ENCODE measurements at places on chromosomes 12 and 14. TPM values are rescaled to one million over a fixed set of nuclear protein-coding genes. Genes with fewer than 3 reads are reported as not detected.
A peak's percentile ranks its signal among the peaks of the same experiment; 100 is the strongest.

DNA sequence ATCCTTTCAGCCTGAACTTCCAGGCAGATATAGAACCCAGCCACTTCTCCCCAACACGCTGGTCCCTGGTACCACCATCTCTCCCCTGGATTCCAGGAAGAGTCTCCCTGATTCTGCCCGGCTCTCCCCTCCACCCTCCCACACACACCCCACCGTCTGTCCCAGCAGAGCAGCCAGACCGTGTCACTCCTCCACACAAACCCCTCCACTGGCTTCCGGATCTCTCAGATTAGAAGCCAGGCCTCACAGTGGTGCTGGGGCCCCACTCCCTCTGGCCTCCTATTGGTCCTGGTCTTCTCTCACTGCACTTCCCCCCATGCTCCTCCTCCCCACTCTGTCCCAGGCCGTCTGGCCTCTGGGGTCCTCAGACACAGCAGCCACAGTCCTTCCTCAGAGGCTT, 52.4 kb upstream of the CDKN3 start:
- DNase-seq, result no peak

Gene KCNK13
- 0.23 TPM for polyA plus RNA-seq

Gene RNF212B
- polyA plus RNA-seq, result 1.6 TPM

GRCh38 chr12:63911341-63911740, 66.8 kb downstream of the SRGAP1 start:
- DNase-seq, result no peak

GRCh38 chr12:122871851-122872780, 23.8 kb downstream of the VPS37B start:
- peak; percentile 58 for DNase-seq

DNA sequence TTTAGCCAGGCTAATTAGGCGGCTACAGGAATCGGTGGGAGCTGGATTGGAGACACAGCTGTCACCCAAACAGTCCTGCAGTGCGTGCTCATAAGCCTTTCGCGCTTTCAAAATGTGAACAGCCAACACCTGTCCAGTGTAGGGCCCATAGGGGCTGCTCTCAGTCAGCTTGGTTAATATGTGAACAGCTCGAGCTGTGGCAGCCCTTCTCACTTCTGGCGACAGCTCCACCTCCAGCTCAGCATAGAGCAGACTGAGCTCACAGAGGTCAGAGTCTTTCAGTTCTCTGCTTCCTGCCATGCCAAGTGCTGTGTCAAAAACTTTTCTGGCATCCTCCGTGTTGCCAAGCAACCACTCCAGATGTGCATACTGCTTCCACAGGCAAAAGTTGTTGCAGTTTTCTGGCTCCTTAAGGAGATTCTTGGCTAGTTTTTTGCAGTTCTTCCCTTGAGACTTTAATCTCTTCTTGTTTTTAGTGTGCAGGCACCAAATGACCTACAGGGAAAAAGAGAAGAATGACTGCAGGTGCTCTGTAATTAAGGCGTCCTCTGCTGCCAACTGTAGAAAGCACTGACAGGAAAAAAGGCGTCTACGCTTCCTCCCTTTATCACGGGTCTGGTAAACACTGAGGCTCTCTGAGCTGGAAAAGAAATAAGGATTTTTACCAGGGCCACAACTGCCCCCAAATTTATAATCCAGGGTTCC, 32.5 kb downstream of the PSMC1 start:
- DNase-seq, result peak; percentile 15

DNA sequence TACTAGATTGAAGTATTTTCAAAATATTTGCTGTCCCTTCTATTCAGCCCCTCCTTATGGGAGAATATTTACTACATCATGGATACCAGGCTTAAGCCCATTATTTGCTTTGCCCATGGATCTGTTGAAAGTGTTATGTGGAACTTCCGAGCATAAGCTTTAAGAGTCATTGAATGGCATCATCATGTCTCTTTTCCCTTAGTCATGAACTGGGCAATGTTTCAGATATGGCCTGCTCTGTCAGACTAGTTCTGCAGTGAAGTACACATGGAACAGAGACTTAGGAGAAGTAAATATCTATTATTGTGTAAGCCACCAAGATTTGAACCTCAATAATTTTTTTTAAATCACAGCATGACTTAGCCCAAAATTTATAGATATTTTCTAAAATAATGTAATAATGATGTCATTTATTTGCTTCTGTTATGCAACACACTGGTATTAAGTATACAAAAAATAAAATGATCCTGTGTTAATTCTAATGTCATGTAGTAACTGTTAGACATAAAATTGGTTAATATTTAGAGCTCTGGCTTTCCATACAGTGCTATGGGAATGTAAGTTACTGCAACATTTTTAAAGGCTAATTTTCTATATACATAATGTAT, 1097.3 kb downstream of the SLC16A7 start:
- DNase-seq, result no peak

Gene SYT1
- polyA plus RNA-seq, result 2.7 TPM

- no peak for DNase-seq
Observed at GRCh38 chr14:71140157-71140556, 232.9 kb downstream of the PCNX1 start.

Gene GLIPR1L1
- polyA plus RNA-seq, result 0.34 TPM

Gene NEUROD4
- not detected for polyA plus RNA-seq

DNA sequence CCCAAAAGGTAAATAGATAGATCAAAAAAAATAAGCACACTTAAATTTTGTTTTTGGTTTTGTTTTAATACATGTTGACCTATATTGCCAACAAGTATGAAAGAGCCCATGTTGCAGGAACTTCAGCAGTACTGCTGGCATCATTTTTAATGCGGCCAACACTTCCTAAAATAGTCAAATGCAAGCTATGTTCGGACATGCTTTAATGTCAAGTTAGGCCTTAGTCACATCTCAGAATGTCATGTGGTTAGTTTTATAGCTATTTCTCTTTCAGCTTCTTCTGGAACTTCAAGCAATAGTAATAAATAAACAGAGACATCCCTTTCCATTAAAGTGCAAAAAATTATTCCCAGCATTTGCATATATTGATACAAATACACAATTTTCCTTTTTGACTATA, 153.4 kb downstream of the PIK3C2G start:
- no peak for DNase-seq
